Muscle of arm (tissue), 14 donors: ENCODE measurements at places on chromosomes 3 and 15. TPM values are rescaled to one million over a fixed set of nuclear protein-coding genes. Genes with fewer than 3 reads are reported as not detected.

GRCh38 chr3:53772562-53772961 lies 73.7 kb downstream of the CHDH start:
- no peak for DNase-seq

GRCh38 chr3:9349321-9350117 lies 13.3 kb upstream of the THUMPD3 start:
- DNase-seq = no peak

DNA sequence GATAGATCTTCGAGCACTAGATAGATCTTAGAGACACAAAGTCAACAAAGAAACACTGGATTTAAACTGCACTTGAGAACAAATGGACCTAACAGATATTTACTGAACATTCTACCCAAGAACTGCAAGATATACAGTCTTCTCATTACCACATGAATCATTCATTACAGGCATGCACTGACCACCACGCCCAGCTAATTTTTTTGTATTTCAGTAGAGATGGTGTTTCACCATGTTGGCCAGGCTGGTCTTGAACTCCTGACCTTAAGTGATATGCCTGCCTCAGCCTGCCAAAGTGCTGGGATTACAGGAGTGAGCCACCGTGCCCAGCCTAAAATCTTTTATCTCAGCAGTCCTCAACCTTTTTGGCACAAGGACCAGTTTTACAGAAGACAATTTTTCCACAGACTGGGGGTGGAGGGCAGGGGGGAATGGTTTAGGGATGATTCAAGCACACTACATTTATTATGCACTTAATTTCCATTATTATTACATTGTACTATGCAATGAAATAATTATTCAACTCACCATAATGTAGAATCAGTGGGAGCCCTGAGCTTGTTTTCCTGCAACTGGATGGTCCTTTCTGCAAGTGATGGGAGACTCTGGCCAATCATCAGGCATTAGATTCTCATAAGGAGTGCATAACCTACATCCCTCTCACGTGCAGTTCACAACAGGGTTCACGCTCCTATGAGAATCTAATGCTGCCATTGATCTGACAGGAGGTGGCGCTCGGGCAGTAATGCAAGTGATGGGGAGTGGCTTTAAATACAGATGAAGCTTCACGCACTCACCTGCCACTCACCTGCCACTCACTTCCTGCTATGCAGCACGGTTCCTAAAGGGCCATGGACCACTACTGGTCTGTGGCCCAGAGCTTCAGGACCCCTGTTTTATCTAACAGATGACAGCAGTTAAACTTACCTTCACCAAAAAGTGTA lies 21.7 kb downstream of the CSNK1G1 start:
- DNase-seq = no peak

DNA sequence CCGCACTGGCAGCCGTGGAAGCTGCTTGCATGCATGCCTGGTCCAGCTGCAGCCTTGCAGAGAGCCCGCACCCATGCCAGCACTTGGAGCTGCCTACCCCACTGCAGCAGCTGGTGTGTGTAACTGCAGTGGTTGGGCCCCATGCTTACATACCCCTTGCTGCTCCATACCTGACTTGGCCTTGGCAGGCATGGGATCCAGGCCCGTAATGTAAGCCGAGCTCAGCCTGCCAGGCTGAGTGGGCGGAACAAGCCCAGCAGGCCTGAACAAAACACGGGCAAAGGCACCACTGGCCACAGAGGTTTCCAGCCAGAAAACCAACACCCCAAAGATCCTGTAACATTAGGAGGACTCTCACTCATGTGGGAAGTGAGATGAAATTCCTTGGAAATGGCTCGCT lies 48.3 kb downstream of the SLC6A20 start:
- no peak for DNase-seq

GRCh38 chr3:16114429-16114828 lies 60.1 kb upstream of the GALNT15 start:
- DNase-seq = no peak

The PSTPIP1 gene
- 1.6 TPM for polyA plus RNA-seq

The MYLK gene
- polyA plus RNA-seq = 22.5 TPM

The ATP13A5 gene
- polyA plus RNA-seq = 0.65 TPM

The FGF12 gene
- 4.5 TPM for polyA plus RNA-seq
